GM03348 (cell line): ENCODE measurements at places on chromosomes 16 and 17.
A peak's percentile ranks its signal among the peaks of the same experiment; 100 is the strongest.

DNA sequence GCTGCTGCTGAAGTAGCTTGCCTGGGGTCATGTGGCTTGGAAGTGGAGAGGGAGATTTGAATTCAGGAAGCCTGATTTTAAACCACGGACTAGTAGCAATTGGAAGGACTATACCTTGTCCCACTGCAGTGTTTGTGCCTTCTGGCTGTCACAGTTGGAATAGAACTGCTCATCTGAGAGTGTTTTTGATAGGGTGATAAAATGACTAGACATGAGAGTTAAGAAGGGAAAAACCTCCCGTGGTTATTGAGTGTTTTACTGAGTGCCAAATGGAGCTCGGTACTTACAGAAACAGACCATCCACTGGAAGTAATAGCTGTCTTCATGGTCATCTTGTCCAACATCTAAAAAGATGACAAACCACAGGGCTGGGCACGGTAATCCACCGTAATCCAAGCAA is 70.4 kb downstream of the MSI2 start:
- no peak for DNase-seq

DNA sequence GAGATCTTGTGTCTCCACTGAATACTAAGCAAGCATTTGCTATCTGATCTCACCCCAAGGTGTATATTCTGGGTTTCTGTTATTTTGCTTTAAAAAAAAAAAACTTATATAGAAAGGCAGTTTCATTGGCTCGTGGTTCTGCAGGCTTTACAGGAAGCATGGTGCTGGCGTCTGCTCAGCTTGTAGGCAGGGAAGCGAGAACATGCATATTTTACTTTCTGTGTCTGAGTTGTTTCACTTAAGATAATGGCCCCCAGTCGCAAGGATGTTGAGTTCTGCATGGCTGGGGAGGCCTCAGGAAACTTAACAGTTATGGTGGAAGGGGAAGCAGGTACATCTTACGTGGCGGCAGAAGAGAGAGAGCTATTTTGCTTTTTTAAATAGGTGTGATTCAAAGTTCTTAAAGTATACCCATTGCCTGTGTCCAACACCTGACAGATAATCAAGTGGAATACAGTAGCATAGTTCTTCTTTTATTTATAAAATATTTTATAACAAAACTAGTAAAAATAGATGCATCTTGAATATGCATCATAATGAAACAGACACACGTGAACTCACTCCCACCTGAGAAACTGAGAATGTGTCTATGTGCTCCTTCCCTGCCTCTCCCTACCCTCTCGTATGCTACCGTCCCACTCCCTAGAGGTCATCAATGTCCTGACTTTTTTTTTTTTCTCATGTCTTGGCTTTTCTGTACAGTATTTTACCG is 15.4 kb upstream of the ARHGAP17 start:
- no peak for DNase-seq

GRCh38 chr17:14337596-14338079 is 36.8 kb downstream of the HS3ST3B1 start:
- DNase-seq, result no peak

- DNase-seq, result no peak
Observed at GRCh38 chr17:75821552-75821951, 22.7 kb downstream of the UNC13D start.

- peak; percentile 24 for DNase-seq
Observed at GRCh38 chr16:18788828-18789514, 1.2 kb downstream of the RPS15A start.

DNA sequence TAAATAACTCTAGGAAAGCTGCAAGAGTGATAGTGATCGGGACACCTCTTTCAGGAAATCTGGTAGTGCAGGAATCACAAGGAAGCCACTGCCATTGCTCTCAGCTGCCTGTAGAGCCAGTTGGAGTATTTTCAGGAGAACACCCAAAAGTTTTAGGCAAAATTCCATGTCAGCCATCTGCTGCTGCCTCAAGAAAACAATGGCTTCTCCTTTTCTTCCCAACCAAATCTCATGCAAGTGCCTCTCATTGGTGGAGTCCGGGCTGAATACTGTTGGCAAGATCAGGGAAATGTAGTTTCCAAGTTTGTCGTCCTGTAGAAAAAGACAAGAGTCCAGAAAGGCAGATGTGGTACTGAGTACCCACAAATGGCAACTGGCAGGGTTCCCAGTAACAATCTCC is 54.9 kb upstream of the TANC2 start:
- DNase-seq, result peak; percentile 26

GRCh38 chr17:72332367-72332766 is 211.5 kb downstream of the SOX9 start:
- DNase-seq, result no peak

DNA sequence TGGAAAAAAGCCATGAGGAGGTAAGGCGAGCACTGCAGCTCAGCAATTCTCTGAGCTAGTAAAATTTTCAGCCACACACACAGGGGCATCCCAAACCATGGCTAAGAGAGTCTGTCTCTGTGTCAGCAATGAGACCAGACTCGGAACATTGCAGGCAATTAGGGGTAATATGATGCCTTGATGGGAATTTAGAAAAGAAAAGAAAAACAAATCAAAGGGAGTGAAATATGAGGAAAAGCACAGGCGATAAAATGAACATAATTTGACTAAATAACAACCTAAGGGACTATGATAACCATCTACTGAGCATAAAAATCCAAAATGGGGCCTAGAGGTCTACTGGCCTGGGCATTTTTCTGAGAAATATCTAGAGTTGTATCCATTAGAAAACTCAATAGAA is 546.0 kb upstream of the PSMD7 start:
- DNase-seq, result no peak

DNA sequence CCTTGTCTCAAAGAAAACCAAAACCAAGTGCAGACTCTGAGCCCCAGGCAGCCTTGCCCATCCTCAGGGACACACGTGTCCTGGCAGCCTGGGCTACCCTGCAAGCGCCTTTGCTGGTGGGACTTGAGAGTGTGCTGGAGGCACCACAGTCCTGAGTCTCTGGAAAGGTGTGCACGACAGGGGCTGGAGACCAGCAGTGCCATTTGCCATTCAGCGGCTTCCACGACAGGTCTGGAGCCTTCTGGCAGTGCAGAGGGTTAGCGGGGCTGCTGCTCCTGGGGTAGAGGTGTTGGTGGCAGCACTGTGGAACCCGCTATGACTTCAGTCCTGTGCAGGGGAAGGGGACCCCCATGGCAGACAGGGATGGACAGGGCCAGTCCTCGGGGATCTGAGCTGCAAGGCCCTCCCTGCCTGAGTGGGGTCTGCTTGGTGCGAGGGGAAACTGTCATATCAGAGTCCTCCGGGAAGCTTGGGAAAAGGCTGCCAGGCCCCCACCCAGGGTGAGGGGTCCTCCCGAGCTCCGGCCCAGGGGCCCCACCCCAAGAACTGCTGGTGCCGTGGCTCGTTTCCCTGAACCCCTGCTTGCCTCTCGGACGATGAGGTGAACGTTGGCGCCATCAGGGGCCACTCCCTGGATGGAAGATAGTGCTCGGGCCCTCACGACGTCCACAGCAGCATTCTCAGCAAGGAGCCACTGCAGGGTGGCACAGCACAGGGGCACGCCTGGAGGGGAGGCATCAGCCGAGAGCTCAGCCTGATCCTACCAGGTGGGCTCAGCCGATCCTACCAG is 6.8 kb downstream of the FAAP100 start:
- DNase-seq, result no peak

DNA sequence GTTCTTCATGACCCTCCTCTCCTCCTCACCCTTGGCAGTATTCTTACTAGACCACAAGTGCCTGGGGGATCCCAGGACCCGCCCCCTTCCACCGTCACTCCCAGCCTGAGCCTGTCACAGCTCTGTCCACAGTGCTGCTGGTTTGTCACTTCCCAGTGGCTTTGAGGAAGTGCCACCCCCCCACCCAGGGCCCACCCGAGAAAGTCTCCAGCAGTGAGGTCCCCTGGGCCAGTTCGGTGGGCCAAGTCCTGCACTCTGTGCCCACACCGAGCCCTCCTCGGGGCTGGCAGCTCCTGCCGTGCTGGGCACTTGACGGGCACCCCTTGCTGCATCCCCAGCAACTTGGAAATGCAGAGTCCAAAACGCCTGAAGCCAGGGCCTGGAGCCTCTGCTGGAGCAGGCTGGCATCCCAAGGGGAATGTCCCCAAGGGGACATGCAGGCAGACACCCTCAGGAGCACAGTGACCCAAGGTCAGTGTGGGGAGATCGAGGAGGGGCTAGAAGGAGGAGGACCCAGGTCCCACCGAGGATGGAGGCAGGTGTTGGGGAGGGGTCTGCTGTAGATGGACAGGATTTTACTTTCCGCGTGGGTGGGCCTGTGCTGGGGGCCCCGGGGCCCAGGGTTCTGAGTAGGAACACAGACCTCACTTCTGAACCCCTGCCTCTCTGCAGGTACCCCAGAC is 15.5 kb downstream of the MMP15 start:
- DNase-seq, result no peak

DNA sequence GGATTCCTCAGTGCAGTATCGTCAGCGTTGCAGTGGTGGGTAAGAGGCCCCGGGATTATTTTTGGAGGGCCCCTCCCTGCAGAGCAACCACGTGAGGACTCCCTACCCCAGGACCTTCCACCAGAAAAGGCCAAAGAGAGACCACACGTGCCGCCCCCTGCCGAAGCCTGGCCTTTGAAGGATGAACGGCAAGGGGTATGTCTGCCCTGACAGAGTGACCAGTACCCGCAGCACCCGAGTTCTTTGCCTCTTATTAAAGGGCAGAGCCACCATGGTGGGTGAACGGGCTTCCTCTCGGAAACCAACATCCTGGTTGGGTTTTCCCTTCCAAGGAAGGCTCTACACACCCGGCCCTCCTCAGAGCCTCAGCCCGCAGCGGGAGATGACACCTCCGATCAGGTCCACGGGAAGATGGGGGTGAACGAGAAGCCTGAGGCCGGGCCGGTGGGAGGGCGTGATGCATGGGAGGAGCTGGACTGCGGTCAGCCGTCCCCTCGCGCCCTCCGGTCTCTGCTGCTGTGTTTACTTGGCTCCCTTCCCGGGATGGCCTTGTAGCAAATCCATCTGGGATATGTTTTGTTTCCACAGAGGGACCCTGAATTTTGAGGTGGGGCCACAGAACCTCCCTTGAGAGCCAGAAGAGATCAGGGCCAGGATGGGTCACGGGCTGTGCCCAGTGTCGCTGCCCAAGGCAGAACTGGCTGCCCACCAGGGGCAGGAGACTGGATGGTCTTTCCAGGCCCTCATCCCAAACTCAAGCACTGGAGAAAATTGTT is 49.1 kb downstream of the TBC1D16 start:
- DNase-seq, result no peak

- no peak for DNase-seq
Observed at GRCh38 chr17:265718-266117, 84.3 kb upstream of the DOC2B start.

- DNase-seq, result no peak
Observed at GRCh38 chr16:89822188-89823086, 5.8 kb upstream of the SPIRE2 start.

DNA sequence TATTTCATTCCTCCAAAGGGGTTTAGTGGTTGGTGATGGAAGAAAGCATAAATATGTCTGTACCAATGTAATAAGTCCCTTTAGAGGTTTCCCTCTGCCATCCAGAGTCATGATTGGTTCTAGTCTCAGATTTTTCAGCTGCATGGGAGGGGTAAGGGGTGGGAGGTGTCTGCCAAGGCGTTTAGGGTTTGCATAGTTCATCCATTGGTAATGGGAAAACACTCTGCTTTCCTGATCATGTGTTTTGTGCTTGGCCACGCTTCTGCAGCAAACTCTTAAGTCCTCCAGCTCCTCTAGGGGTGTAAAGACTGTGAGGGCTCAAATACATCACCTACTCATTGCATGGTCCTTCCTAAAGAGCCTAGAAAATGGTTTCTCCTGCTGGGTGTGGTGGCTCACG is 29.8 kb downstream of the LIG3 start:
- DNase-seq, result no peak

- DNase-seq, result no peak
Observed at GRCh38 chr16:78256686-78257375, 157.4 kb downstream of the WWOX start.

GRCh38 chr16:28212532-28212873 is 738 bp upstream of the XPO6 start:
- no peak for DNase-seq

- no peak for DNase-seq
Observed at GRCh38 chr16:48850097-48850770, 240.3 kb upstream of the N4BP1 start.

- DNase-seq, result peak; percentile 62
Observed at GRCh38 chr17:11986942-11987329, 10.3 kb downstream of the ZNF18 start.

DNA sequence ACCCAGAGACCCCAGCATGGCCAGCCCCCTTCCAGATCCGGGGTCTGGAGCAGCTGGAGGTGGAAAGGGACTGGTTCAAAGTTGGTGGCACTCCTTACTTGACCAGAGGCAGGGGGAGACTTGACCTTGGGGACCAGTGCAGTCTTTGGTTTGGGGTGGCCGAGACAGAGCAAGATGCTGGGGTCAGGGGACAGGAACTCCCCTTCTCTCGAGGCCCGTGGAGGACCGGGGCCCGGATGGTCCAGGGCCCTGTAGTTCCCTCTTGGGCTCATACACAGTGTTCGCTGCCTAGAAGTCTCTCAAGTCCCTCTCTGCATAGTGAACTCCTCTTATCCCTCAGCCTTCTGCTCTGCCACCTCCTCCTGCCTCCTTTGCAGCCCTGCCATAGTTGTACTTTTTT is 601 bp upstream of the PRSS33 start:
- no peak for DNase-seq
